ENCODE measurements at places on chromosomes 2 and 18.

- no peak for DNase-seq
Measured at GRCh38 chr18:10930076-10930475, 219.3 kb downstream of the PIEZO2 start.

- no peak for DNase-seq
Measured at GRCh38 chr2:74424139-74424992, 2.8 kb downstream of the WDR54 start.

DNA sequence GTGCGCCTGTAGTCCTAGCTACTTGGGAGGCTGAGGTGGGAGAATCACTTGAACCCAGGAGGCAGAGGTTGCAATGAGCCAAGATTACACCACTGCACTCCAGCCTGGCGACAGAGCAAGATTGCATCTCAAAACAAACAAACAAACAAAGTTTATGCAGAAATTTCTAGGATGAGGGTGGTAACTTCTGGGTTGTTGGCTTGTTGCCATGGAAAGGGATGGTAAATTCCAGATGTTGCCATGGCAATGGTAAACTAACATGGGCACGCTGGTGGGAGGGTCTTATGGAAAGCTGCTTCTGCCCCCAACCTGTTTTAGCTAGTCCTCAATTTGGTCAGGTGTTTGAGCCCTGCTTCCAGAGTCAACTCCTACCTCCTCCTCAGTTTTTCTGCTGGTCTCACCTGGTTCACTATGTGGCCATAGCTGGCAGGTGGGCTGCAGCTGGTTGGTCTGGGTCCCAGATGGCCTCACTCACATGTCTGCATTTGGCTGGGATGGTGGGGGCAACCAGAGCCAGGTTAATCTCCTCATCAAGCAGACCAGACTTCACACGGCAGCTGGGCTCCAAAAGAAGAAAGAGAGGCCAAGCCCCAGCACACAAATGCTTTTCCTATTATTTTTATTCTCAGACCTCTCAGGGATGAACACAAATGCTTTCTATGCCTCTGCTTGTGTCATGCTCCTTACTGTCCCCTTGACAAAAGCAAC, 26.6 kb upstream of the TEX44 start:
- no peak for DNase-seq

GRCh38 chr18:54284981-54285785, 15.9 kb downstream of the POLI start:
- DNase-seq = peak; percentile 46

GRCh38 chr2:119786295-119786694, 26.6 kb downstream of the PTPN4 start:
- DNase-seq = no peak

DNA sequence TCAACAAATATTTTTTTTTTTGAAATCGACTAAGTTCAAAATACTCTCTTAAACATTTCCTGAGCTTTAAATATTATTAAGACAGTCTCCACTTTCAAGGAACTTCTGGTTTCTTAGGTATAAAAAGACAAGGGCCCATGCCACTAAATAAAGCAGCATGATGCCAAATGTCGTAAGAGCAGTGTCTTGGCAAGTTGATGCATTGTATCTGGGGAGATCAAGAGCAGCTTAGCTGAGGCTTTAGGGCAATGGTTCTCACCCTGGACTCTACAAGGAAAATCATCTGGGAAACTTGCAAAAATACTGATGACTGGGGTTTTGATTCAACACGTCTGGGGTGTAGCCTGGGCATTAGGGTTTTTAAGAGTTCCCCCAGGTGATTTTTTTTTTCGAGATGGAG, 41.3 kb downstream of the COL4A3 start:
- DNase-seq = no peak

DNA sequence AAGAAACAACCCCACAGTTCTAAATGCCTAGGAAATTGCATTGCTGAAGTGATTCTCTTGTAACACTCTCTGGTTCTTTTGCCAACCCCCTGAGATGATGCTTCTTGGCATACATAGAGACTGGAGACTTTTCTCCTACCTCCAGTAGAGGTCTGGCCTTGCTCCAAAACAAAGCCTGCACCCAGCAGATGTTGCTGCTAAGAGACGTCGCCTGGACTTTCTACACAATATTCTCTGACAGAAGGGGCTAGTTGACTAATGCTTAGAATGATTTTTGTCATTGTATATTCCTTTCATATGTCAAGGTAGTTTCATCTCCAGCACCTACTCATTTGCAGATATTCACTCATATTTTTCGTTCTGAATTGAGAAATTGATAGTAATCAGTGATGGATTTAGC, 24.6 kb downstream of the SOWAHC start:
- no peak for DNase-seq

GRCh38 chr2:46964835-46965560, 49.4 kb upstream of the MCFD2 start:
- DNase-seq = no peak
